ENCODE measurements at places on chromosomes 16 and 17.

GRCh38 chr17:3917391-3917931 is 1.2 kb upstream of the P2RX1 start:
- DNase-seq = no peak

DNA sequence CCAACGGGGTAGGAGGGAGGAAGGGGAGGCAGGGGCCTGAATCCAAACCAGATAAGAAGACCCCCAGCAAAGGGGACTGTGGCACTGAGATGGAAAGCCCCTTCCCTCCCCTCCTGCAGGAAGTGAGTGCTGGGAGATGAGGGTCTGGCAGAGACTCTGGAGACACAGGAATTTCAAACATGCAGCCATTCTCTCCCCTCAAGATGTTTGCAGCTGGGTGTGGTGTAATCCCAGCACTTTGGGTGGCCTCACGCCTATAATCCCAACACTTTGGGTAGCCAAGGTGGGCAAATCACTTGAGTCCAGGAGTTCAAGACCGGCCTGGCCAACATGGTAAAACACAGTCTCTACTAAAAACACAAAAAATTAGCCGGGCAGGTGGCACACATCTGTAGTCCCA is 33.9 kb upstream of the FAAP100 start:
- no peak for DNase-seq

GRCh38 chr17:7929158-7930023 is at the start of gene KCNAB3:
TSS of gene KCNAB3 (minus strand) at chr17:7929856. CDS start at chr17:7929435, 421 bp downstream.
- no peak for DNase-seq

DNA sequence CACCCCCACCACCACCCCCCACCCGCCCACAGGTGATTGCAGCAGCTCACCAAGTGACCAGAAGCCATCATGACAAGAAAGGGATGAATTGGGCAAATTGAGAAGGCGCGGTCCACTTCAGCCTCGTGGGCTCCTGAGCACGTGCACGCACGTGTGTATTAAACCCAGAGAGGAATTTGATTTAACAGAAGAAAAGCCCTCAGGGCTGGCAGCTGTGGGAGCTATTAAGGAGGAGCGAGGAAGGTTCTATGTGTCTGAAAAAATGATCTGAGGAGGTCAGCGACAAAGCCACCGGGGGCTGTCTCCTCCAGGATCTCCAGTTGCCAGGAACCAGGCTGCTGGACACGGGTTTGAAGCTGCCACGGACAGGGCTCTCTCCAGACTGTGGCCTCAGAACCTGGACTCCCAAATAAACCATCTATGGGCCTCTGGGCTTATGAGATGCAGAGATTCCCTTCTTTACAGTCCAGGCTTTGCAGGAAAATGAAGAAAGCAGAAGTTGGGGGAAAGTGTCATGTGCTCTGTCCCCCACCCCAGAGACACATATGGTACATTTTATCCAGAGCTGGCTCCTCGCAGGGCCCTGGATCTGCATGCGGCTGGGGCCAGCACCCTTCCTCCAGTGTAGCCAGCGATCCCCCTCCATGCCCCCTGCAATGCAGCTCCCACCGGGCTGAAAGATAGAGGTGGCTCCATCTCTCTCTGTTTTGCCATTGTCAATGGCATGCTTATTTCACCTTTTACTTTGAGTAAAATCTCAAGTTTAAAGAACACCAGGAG is 219.7 kb upstream of the RPL38 start:
- DNase-seq = no peak

GRCh38 chr17:57517273-57517631 is 227.8 kb downstream of the CCDC182 start:
- DNase-seq = no peak

GRCh38 chr16:89159066-89159849 is 12.3 kb upstream of the CDH15 start:
- DNase-seq = no peak

- no peak for DNase-seq
These were observed 32.1 kb downstream of the GINS2 start for GRCh38 chr16:85656351-85657266.

DNA sequence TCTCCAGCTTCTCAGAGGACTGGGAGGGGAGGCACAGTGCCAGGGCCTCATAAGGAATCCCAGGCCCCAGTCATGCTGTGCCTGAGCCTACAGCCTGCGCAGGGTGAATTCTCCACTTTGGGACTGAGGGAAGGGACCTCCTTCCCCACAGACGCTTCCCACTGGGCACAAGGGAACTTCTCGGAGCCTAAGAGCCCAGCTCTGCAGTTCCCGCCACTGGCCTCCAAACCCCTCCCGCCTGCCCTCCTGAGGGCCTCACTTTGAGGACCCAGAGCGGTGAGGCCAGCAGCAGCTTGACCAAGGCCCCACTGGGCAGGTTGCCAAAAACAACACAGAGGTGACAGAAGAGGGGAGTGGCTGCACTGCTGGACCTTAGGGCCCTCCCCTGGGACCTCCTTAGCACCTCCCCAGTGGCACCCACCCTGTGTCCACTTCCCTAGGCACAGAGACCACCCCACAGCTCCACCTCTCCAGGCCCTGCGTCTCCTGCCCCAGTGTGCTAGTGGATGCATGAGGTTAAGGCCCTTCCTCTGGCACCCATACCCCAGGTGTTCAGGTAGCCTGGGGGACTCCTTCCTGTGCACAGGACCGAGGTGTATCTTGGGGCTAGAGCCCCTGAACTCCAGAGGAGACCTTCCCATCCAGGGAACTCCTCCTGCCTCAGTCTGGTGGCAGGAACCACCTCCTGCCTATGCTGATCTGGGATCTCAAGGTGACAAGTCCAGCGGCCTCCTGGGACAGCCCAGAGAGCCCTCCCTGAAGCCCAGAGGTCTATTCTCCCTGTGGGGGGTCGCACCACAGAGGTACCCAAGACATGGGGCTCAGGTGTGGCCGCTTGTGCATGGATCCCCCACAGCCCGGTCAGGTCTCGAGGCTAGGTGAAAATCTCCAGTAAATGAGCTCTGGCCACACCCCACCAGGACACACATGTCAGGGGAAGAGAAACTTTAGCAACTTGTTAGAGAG is 3.4 kb downstream of the CASKIN2 start:
- DNase-seq = no peak

DNA sequence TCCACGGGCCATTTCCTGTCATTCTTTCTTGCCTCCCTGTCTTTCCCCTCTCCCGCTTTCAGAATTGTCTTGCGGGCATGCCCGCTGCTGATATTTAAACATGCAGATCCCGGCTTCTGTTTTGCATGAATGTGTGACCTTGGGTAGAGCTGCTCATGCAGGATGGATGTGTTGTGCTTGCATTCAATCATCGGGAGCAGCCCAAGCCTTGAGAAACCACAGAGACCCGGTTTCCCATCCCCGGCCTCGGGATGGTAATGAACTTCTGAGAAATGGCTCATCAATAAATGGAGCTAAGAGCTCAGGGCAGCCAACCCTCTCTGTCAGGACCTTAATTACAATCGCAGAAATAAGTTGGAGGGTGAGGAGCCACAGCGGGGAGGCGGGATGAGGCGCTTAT is 303.7 kb upstream of the TNRC6C start:
- no peak for DNase-seq

DNA sequence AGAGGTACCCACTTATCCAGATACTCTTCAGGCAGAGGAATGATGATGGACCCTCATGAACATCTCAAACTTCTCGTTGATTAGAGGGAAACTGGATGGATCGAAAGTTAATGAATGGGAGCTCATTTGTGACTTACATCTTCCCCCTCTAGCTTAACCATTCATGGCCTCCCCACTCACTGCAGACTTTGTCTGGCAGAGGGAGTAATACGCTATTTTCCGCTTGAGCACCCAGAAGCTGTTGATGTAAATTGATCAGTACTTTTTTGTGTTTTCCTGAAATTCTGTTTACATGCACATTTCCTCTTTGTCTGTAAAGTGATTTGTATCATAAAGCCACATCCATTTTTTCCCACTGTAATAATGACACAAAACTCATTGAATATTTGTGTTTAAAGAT is 239.1 kb upstream of the RBFOX1 start:
- DNase-seq = no peak

DNA sequence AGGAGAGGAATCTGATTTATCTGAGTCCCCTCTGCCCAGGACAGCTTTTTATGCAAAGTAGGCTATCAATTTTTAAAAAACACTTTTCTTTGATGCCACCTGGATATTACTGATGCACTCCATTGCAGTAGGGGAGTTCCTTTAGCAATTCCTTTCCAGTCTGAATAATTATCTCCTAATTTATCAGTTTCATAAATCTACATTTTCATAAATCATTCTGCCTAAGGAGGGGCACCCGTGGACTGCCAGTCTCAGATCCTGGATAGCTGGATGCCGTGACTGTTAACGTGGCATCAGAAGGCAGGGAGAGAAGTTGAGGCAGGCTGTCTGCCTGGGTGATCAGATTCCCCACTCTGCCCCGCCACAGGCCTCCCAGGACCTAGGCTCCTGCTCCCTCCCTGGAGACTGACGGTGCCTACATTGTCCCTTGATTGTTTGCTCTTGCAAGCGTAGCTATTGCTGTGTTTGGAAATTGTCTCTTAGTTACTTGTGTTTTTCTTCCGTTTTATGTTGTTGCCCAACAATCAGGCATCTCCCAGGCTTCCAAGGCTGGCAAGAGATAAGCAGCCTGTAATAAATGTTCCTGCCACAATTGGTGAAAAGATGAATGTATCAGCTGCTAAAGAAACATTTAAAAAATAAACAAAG is 75.2 kb downstream of the KATNIP start:
- no peak for DNase-seq

DNA sequence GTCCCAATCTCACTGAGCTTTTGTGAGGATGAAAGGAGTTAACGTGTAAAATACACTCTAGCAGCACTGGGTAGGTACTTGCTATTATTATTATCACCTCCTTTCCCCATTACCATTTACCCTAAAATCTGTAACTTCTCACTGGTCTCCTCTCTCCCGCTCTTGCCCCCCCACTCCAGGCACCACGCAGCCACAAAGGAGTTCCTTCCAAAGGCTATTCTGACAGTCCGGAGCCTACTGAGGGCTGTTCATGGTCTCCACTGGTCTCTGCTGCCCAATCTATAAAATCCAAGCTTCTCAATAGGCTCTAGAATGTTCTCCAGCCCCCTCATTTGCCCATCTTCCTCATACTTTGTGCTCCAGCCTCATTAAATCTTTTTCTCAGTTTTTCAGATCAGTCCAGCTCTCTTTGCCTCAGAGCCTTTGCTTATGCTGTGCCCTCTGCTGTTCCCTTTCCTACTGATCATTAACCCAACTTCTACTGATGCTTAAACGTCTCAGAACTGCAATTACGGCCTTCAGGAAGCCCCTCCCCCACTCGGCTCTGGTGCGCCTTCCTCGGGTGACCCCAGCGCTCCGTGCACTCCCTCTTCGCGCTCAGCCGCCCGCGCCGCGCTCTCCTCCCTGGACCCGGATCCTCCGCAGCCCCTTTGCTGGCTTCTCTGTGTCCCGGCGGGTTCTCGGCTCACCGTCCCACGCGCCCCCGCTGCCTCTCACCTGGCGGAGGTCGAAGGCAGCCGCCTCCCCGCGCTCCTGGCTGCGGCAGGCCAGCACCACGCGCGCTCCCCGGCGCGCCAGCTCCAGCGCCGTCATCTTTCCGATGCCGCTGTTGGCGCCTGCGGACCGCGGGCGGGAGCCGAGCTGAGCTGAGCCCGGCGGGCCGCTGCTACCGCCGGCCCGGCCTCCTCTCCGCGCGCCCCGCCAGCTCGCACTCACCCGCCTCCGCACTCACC is 737 bp downstream of the DHRS13 start:
- DNase-seq = no peak

GRCh38 chr17:76276461-76277299 is 11.5 kb downstream of the UBALD2 start:
- DNase-seq = no peak

DNA sequence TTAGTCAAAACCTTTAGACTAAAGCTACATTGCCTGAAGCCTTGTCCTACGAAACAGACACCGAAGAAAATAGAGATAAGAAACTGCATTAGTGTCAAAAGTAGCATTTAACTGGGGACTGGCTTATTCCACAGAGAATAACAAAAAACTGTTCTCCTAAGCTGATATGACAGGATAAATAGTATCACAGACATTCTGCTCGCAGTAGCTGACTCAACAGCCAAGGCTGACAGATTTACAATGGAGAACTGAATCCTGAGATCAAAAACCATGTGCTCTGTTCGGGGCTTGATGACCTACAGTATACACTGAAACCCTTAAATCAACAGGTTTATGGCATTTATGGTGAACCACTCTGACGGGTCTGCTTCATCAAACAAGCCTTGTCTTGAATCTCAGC is 25.5 kb downstream of the ADAMTS18 start:
- DNase-seq = no peak

- DNase-seq = no peak
These were observed 143.0 kb upstream of the ZFHX3 start for GRCh38 chr16:73190688-73191659.

GRCh38 chr16:75458029-75458428 is 6.5 kb downstream of the TMEM170A start:
- no peak for DNase-seq

- DNase-seq = no peak
These were observed 60.8 kb upstream of the CLEC18A start for GRCh38 chr16:69890114-69890891.

DNA sequence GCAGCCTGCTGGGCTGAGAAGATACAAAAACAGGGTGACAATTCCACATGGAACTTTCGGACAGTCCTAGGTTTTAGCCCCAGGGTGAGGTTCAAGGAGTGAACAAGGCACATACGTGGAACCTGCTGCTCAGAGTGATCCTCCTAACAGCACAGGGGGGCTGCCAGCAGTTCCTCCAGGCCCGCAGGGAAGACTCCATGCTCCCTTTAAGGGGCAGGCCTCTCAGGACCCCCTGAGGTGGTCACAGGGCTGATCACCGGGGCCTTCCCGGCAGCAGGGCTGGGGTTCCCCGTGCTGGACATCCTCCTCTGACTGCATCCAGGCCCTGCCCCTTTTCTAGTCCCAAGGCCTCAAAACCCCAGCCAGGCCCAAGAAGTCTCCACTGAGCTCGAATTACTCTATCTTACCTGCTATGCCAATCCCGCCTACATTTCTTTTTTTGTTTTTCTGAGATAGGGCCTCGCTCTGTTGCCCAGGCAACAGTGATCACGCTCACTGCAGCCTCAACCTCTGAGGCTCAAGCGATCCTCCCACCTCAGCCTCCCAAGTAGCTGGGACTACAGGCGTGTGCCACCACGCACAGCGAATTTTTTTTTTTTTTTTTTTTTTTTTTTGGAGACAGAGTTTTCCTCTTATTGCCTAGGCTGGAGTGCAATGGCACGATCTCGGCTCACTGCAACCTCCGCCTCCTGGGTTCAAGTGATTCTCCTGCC is 10.4 kb downstream of the CANT1 start:
- no peak for DNase-seq

DNA sequence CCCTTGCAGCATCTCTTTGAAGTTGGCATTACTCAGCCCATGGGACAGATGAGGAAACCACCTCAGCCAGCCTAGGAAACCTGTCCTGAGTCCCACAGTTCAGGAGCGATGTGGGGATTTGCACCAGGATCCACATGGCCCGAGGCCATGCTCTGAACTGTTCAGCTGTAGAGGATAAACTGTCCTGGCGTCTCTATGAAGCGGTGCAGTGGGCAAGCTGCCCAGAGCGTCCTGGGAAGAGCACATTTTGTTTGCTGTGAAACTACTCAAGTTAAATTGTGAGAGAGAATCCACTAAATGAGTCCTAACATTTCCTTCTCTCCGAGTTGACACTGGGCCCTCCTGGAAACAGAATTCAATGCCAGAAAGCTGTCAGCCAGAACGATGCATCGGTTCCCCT is 276.6 kb upstream of the TNRC6C start:
- no peak for DNase-seq

- DNase-seq = no peak
These were observed 6.6 kb upstream of the SALL1 start for GRCh38 chr16:51157698-51158097.

- no peak for DNase-seq
These were observed 12.0 kb downstream of the CORO7 start for GRCh38 chr16:4404247-4404966.

GRCh38 chr16:49457196-49457595 is 83.6 kb downstream of the C16orf78 start:
- no peak for DNase-seq

- no peak for DNase-seq
These were observed at the start of gene WNT9B for GRCh38 chr17:46851029-46851741. TSS of gene WNT9B (plus strand) at chr17:46851583. CDS start at chr17:46851639, 56 bp downstream.
